ENCODE measurements at places on chromosomes 1 and 21. TPM values are rescaled to one million over a fixed set of nuclear protein-coding genes. Genes with fewer than 3 reads are reported as not detected.

Gene CD101
- not detected for total RNA-seq

Gene UBIAD1
- 7.6 TPM for total RNA-seq

Gene FAM229A
- total RNA-seq, result 0.99 TPM

Gene IL10
- not detected for total RNA-seq

Gene PDPN
- total RNA-seq, result 7.4 TPM

Gene NHLH2
- not detected for total RNA-seq

Gene NUP210L
- total RNA-seq, result 0.17 TPM

Gene ELAVL4
- not detected for total RNA-seq

Gene DCDC2B
- total RNA-seq, result not detected

Gene SPRR3
- total RNA-seq, result not detected

Gene ARHGAP30
- total RNA-seq, result not detected
